Activated CD4-positive, CD25-positive, alpha-beta regulatory T cell treated with anti-CD3 and anti-CD28 coated beads, Interleukin-2, amount 50 U/mL, for 72 hours (primary cell): ENCODE measurements at places on chromosomes 7 and 10.

DNA sequence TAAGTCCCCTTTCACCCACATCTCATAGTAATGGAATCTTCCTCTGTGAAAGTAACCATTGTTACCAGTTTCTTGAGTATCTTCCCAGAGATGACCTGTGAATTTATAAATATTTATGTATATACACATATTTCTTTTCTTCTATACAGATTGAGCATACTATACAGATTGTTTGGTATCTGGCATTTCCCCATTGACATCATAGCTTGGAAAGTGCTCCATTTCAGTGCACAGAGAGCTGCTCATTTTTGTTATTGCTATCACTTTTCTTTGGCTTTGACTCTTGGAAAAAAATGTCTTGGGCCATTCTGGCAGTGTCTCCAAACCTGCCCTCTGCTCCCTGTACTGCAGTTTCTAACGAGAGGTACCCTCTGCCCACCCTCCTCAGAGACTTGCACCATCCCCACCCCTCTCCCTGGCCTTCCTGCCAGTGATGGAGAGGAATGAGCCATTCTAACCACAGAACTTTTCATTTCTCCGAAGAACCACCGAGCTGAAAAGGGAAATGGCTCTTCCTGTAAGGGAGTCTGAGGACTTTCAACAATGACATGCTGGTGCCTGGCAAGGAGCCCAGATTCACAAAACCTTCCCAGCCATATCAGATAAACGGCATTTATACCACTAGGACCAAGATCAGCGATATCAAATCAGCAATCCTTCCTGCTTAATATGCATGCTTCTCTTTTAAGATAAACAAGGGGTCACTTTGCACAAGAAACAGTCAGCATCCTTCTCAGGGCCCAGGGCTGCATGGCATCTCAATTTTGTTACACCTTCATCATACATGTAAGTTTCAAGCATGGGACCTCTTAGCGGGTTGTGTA is 19.7 kb upstream of the CCSER2 start:
- DNase-seq: no peak

- no peak for DNase-seq
These were observed 141.6 kb downstream of the PKD1L1 start for GRCh38 chr7:47806701-47807103.

GRCh38 chr7:57579454-57579853 is 129.5 kb downstream of the ZNF716 start:
- DNase-seq: no peak

GRCh38 chr7:72394016-72394415 is 18.1 kb downstream of the CALN1 start:
- no peak for DNase-seq

DNA sequence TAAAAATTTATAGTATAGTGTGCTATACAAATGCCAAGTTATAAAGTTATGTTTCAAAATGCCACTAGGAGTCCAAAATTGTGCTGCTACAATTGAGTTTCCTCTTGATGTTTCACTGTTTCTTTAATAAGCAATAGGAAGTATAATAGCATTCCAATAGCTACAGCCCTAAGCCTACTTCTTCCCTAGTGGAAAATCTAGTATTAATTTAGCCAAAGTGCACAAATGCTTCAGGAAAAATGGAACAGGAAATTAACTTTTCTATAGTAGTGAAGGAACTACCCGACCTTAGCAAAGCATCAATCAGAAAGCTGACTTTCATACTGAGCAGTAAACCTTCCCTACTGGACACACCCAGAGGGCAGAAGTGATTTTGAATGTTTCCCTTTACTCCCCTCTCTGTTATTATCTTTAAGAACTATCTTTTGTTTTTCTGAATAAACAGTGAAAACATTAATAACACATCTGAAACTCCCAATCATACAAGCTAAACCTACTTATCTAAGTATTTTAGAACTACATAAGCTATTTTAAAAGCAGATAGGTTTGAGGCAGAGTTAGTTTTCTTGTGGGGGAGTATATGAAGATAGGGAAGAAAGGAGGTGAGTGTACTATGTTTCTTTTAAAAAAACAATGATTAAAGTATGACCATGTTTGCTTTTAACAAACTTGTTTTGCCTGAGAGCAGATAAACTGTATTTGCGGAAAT is 13.7 kb downstream of the CPED1 start:
- DNase-seq: no peak

GRCh38 chr10:33240931-33241330 is 93.5 kb downstream of the NRP1 start:
- DNase-seq: no peak

DNA sequence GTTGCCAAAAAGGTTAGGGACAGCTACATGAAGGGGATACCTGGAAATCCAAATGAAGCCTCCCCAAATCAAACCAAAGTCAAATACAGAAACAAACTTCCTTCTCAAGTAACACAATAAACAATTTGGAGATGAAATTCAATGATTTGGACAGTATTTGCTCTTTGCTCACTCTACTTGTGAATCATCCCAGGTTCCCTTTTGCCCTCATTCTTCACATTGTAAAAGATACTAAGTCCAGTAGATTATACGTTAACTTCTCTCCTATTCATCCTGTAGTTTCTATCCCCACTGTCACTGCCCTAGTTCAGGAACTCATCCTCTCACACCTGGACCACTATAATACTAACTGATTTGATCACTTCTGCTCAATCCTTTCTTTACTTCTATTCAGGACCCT is 28.3 kb downstream of the FZD1 start:
- DNase-seq: no peak

DNA sequence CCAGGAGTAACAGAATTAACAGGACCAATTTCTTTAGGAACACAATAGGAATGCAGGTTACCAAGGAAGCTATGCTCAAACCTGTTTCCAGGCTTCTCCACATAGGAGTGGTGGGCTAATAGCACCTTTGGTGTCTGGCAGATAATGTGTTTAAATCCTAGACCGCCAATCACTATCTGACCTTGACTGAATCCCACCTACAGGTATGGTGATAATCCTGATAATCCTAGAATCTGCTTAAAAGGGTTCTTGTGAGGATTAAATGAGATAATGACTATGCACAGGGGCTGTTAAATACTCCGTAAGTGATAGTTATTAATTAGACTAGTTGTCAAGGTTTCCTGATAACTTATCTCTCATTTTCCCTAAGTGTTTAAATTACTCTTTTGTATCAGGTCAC is 81.2 kb downstream of the EPC1 start:
- DNase-seq: no peak

- no peak for DNase-seq
These were observed 411.3 kb downstream of the KIF20B start for GRCh38 chr10:90112681-90113080.

- no peak for DNase-seq
These were observed 246.7 kb downstream of the ETV1 start for GRCh38 chr7:13742811-13743210.

DNA sequence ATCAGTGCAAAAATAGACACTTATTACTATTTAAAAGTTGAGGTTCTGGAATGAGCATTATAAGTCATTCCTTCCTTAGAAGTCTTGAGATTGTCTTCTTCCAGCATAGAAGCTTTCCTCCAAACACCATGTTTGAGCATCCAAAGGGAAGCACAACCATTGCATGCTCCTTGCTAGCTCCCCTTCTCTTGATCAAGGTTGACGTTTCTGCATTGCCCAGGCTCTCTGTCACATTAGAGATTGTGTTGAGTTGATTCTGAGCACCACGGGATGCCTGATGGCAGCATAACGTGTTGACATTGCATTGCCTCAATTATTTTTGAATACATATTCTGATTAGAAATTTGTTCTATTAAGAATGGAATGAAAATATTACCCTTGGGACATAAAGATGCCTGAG is 322.2 kb downstream of the CDK14 start:
- no peak for DNase-seq

- no peak for DNase-seq
These were observed 50.3 kb upstream of the ATP6V0A4 start for GRCh38 chr7:138848056-138848980.

DNA sequence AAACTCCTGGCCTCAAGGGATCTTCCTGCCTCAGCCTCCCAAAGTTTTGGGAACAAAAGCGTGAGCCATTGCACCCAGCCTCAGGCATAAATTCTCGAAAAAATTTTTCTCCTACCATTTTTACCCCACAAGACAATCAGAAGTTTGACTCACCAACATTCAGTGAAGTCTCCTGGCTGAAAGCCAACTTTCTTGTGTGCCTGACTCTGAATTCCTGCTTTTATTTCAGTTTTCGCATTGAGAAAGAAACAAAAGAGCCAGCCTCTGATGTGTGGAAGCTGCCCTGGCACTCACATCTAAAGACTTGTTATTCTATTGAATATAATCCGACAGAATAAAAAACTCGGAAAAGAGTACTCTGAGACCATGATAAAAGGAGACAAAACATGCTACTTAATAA is 402.9 kb downstream of the MAGI2 start:
- no peak for DNase-seq

DNA sequence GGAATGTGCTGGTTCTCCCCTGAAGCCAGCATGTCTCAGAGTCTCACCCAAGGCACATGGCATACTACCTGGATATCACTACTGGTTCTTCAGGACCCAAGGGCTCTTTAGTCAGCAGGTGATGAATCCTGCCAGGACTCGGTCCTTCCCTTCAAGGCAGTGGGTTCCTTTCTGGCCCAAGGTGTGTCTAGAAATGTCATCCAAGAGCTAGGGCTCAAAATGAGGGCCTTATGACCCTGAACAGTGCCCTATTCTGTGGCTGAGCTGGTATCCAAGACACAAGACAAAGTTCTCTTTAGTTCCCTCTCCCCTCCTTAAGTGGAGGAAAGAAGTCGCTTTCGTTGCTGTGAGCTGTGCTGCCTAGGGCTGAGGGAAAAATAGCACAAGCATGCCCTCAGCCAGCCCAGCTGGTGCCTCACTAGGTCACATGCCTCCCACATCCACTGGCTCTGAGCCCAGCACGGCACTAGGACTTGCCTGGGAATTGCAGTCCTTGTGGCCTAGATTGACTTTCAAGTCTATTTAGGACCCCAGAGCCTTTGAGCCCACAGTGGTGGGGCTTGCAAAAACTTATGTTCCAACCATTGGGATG is 106.0 kb downstream of the BMS1 start:
- DNase-seq: no peak

- DNase-seq: no peak
These were observed 7.7 kb downstream of the TMEM168 start for GRCh38 chr7:112782498-112782897.

- DNase-seq: no peak
These were observed 119.6 kb downstream of the PRKAG2 start for GRCh38 chr7:151757274-151757673.

DNA sequence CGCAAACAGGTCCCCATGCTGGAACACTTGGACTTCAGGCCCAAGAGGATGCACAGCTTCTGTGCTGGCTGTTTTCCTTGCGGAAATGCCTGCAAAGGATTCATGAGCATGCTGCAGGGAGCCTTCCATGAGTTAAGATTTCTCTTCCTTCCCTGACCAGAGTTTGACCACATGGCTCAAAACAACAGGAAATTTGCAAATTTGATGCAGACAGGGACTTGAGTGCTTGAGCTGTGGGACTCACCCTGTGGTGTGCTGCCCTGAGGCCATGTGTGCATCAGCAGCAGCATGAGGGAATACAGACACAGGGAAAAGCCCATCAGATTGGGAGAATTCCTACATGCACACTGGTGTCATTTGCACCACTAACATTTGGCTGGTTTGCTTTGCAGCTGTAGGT is 195.4 kb downstream of the CDC14C start:
- no peak for DNase-seq

DNA sequence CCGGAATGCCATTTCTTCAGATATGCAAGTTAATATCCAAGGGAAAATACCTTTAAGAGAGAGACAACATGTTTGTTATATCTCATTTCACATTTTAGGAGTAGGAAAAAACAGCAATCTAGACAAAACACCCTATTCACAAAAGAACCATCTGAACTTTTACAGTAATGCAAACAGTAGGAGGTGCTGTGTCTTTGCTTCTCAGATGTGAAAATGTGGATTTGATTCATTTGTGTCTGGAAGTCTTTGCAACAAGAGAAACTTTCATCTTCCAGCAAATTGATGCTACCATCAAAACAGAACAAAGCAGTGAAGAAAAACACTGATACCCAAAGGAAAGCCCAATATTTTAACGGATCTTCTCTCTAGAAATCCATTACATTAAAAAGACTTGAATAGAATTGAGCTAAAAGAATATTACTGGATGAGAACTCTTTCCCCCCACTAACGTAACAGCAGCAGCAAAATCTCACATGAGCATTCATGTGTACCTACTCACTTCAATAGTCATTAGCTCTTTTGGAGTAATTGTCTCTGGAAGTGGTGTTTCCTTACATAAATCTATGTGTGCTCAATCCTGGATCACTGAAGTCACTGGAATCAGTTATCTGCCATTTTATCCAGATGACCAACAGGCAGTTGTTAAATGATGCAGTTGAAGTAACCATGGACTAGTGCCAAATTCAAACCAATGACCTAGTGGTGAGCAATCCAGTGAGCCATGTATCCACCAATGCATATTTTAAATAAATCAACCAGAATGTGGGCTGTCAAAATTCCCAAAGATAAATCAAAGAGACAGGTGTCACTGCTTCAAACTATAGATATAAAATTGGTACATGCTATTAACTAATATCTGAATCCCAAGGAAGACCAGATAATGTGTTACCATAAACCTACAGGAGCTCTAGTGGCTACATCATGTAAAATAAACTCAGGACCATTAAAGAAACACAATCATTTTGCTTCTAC is 1.8 kb downstream of the SEMA3C start:
- no peak for DNase-seq

- DNase-seq: no peak
These were observed 360.4 kb upstream of the ZNF32 start for GRCh38 chr10:44008917-44009709.

DNA sequence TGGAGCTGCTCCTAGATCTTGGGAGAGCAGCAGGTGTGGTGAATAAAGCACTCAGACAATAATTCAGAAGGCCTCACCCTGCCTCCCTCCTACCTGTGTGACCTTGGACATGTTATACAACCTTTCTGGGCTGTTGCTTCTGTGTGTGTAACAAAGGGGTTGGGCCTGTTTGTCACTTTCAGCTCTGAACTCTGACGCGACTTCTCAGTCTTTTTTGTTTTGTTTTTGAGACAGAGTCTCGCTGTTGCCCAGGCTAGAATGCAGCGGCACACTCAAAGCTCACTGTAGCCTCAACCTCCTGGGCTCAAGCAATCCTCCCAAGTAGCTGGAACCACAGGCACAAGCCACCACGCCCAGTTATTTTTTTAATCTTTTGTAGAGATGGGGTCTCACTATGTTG is 89.3 kb downstream of the DNMBP start:
- DNase-seq: no peak

DNA sequence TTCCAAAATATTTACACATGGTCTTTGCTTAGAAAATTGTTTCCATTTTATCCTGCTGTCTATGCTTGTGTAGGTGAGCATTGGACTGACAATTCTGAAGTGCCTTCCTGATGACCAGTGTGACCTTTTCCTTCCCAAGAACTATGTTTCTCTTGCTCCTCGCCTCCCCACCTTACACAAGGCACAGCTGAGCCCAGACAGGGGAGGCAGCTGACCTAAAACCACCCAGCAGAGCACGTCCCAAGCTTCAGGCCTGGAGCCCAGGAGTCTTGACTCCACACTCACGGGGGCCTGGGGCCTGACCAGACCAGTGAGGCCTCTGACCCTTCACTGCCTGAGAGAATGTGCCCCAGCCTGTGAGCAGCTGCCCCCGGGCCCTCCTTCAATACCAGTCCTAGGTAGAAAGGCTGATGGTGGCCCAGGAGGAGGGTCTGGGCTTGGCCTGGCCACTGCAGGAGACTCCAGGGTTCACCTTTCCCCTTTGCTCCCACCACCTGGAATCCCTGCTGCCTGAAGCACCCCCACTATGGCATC is 7.0 kb downstream of the CALML5 start:
- no peak for DNase-seq

GRCh38 chr10:58608351-58608750 is 95.7 kb downstream of the BICC1 start:
- no peak for DNase-seq
